RCC 7860 (cell line): ENCODE measurements at places on chromosomes 6 and 20.
A peak's percentile ranks its signal among the peaks of the same experiment; 100 is the strongest.

GRCh38 chr6:5308066-5308465 lies 46.8 kb downstream of the FARS2 start:
- DNase-seq, result no peak

- DNase-seq, result no peak
Measured at GRCh38 chr6:28648878-28649375, 123.2 kb downstream of the GPX5 start.

DNA sequence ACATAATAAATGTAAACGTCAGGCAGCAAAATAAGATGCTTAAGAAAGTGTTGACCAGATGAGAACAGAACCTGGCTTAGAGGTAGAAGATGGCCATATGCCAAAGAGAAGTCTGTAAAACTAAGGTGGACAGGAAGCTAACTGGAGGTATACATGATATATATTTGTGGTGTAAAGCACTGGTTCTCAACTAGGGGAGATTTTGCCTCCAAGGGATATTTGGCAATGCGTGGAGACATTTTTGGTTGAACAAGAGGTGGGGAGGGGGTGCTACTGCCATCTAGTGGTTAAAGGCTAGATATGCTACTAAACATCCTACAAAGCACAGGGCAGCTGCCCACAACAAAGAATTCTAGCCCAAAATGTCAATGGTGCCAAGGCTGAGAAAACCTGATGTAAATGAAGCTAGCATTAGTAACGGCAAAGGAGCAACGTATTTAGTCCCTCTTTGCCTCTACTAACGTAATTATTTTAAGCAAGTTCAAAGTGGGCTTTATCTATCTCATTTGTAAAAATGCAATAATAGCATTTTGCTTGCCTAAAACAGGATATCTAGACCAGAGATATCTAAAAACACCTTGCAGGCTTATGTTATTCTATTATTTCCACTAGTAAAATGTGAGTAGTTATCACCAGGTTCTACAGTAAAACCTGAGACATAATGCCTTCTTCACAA lies 182.6 kb downstream of the RNGTT start:
- DNase-seq, result peak; percentile 46

GRCh38 chr20:10673176-10673841 lies 490 bp downstream of the JAG1 start:
- DNase-seq, result no peak

- no peak for DNase-seq
Measured at GRCh38 chr20:8740265-8740664, 328.6 kb upstream of the PLCB4 start.

DNA sequence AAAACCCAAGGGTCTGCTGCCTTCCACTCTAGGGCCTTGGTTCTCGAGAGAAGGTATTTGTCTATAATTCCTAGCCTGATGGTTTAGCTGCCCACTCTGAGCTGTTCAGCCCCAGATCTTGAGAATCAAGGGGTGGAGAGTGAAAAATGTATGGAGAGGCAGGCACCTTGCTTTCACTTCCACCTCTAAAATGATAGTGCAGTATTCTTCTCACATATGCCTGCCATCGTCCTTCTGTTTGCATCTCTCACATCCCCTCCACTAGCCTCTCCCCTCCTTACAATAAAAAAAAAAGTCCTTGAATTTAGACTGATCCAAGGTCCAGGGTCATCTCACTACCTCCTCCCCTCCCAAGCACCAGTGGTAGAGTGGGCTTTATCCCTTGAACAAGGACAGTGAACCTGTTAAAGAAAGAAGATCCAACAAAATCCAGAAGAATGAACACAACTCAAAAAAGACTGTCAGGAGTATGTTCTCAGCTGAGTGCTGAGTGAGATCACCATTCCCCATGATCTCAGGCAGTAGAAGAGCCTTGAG lies 104.2 kb downstream of the HIVEP1 start:
- DNase-seq, result no peak

DNA sequence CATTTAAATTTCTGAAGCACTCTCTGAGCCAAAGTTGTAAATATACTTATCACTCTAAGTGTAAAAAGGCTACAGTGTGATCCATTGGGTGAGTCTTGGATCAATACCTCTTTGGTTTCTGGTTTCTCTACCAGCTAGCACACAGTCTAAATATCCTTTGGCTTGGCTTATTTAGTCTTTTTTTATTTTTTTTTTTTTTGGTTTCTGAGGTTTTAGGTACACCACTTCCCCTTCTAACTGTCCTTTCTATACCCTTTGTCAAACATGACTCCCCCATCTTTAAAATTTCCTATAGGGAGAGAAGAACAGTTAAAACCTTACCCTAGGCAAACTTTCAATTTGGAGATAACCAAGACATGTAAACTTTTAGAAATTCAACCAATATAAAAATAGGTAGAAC lies 379.0 kb downstream of the PHF3 start:
- DNase-seq, result no peak

GRCh38 chr6:73710470-73710869 lies 14.5 kb downstream of the CD109 start:
- peak; percentile 63 for DNase-seq

DNA sequence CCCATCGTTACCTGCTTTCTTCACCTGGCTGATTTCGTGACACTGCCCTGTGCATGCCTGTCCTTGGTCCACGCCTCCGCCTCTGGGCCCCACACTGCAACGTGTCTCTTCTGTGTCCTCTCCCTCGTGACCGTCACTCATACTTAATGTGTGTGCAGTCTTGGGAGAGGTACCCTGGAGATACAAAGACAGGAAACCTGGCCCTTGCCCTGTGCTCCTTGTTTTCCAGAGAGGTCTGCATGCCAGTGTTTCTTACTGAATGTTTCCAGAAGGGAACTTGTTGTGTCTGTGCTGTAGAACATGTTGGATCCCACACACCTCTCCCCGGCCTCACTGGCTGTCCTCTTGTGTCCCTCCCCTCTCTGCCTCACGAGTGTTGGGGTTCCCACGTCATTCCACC lies 45.8 kb downstream of the SNX9 start:
- no peak for DNase-seq

- peak; percentile 77 for DNase-seq
Measured at GRCh38 chr20:51338692-51339440, 203.7 kb downstream of the NFATC2 start.

DNA sequence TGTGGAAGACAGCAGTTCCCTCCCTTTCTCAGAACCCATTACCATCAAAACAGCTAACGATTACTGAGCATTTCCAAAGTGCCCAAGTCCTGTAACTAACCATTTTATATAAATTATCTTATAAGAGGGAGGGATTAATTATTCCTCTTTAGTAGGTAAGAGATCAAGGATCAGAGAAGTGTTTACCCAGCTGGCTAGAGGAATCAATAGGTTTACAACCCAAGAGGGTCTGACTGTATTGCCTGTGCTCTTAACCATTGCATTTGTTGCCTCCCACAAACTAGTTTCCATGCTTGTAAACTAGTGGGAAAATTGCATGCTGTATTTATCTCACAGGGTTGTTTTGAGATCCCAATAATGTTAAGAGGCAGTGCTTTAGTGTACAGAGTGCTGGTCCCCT lies 3.7 kb upstream of the DBNDD2 start:
- no peak for DNase-seq

- no peak for DNase-seq
Measured at GRCh38 chr20:38344107-38344701, 2.1 kb upstream of the LBP start.

DNA sequence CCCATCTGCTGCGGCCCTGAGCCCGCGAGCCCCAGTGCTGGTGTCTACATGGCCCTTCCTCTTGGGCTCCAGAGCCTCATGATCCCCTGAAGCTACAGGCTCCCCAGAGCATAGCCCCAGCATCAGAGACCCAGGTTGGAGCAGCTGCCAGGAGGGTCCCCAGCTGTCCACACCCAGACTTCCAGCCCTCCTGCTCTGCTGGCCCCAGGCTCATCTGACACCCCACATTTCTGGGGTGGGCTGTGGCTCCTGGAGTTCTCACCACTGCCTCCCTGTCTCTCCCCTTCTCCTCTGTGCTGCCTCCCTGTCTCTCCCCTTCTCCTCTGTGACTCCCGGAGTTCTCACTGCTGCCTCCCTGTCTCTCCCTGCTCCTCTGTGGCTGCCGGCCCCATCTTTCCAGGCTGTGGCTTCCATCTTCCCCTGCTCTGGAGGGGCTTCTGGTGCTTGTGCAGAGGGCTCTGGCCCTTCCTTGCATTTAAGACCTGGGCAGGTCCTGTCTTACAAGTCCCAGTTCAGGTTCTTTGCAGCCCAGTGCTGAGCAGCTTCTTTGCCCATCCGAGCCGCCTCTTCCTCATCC lies 108.1 kb downstream of the ERMARD start:
- DNase-seq, result no peak

DNA sequence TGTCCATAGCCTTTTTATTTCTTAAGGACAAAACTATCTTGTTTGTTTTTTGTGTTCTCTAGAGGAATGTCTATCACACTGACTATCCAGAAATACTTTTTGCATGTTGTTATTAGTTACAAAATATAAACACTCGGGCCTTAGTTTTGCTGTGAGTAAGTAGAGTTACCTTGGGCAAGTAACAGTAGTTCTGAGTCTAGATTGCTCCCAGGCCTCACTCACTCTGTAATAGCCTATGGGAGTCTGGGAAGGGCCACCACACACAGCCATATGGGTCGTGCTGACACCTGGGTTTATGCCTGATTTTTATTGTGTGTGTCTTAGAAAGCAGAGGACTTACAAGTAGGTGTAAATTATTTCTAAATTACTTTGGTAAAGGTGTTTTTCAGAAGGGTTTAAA lies 185.8 kb downstream of the TMEM242 start:
- no peak for DNase-seq

DNA sequence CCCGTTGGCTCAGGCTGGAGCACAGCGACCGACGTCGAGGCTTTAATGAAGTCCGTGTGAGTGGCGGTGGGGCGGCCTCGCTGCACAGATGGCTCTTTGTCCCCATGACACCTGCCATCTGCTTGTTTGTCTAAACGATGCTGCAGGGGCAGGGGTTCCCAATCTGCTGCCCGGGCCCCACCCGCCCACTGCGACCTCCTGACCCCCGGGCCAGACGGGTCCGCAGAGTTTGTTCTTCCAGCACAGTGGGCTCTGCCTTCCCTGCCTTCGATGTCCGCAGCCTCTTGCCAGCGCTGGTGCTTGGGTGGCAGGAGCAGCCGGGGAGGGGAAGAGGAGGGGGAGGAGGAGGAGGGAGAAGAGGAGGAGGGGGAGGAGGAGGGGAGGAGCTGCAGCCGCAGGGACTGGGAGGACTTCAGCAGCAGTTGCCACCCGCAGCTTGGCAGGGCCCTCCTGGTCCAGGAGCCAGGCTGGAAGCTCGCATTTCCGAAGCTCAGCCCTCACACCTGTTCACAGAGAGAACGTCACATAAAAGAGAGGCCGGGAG lies 210.0 kb downstream of the DLL1 start:
- no peak for DNase-seq

GRCh38 chr6:31042806-31043205 lies 32.5 kb downstream of the MUC22 start:
- DNase-seq, result no peak

GRCh38 chr20:10200330-10200729 lies 18.3 kb upstream of the SNAP25 start:
- no peak for DNase-seq

GRCh38 chr6:154862536-154862935 lies 129.3 kb downstream of the SCAF8 start:
- no peak for DNase-seq

- no peak for DNase-seq
Measured at GRCh38 chr6:141758430-141758829, 374.3 kb upstream of the GJE1 start.

DNA sequence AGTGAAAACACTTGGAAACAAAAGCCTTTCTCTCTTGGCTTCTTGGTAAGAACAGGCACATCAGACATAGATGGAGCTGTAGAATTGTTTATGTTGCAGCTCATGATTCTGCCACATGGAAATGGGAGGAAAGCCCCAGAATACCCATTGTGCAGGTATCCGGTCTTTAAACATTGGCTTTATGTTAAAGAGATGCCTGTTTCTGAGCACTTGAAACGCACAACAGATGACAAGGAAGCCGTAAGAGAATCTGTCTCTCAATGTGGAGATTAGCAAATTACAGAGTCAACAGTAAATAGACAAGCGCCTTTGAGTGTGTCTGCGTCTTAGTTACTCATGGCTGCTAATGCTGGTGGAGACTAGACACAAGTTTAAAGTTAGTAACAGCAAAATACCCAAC lies 10.5 kb downstream of the TNFAIP3 start:
- DNase-seq, result no peak

DNA sequence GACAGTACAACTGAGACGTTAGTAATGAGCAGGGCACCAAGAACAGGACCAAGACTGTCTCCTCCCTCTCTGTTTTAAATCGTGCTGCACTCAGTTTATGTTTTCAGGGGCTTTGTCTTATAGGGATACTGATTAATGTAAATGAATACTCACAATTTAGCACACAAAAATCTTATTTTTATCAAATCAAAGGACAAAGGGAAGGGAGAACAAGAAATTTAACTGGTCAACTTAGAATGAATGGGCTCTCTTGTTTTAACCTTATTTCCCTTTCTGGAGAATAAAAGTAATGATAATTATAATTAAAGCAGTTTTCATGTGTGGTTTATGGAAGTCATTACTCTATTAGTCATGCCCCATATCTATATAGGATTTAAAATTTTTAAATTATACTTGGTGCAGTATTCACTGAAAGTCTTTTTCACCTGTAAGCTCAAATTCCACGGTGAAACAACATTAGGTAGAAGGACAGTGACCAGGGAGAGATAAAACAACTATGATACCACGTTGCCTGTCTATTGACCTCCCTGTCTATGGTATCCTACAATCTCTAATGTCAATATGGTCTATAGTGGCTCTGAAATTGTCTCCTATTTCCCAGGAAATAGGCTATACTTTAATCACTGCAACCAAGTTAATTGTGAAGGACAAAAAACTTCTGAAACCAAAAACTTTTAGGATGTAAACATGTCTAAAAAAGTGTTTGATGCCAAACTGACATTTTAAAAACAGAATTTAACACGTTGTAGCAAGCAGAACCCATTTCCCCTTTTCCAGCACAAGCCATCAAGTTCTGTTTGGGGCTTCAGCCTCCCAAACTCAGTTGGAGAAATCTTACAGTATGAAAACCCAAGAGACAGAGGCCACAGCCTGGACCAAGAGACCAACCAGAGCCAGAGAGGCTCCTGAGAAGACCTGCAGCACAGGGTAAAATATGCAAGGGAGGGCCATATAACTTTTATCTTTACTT lies 15.0 kb downstream of the ELOVL5 start:
- no peak for DNase-seq

GRCh38 chr6:26065952-26066380 lies 21.3 kb upstream of the HFE start:
- DNase-seq, result peak; percentile 89

- DNase-seq, result peak; percentile 63
Measured at GRCh38 chr6:12602951-12603672, 113.5 kb upstream of the PHACTR1 start.

DNA sequence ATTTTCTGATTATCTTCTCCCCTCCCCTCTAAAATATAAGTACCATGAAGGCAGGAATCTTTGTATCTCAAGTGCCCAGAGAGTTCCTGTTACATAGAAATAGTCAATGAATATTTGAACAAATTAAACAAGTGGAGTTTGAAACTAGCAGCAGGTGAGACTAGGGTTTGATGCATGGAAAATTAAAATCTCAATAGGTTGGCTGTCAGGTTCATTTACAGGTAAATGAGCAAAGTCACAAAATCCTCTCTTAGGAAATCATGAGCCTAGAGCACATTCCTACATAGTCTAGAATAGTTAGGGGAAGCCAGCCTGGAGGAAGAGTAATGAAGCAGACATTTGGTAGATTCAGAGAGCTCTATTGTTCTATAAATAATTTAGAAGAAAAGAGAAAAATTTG lies 140.4 kb downstream of the HS3ST5 start:
- DNase-seq, result no peak

- DNase-seq, result no peak
Measured at GRCh38 chr6:135869857-135870256, 18.4 kb downstream of the PDE7B start.

- peak; percentile 89 for DNase-seq
Measured at GRCh38 chr6:166940643-166941068, 15.7 kb downstream of the RNASET2 start.

- DNase-seq, result no peak
Measured at GRCh38 chr6:39790772-39791171, 1.4 kb upstream of the DAAM2 start.
